Activated CD4-positive, alpha-beta T cell treated with anti-CD3 and anti-CD28 coated beads, Interleukin-2, Interleukin-6, amounts not matched to agents 100 ng/mL and 50 ng/mL, durations not matched to agents 16 hours and 8 hours (primary cell): ENCODE measurements at places on chromosomes 6 and 20.

- peak; percentile 84 for DNase-seq
These were observed 12.1 kb upstream of the OCSTAMP start for GRCh38 chr20:46562373-46563169.

DNA sequence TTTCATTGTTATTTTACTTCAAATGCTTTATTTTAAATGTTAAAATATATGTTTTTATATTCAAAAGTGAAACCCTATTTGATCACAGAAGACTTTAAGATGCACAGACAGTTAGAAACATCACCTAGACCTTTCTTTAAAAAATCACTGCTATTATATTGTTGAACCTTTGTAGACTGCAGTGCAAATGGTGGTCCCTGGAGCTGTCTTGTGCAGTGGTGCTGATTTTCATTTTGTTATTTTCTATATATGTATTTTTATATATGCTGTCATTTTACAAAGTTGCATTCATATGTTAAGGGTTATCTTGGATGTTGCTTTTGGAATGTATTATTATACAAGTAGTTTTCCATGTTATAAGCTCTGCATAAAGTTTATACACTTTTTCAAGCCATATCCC lies 18.7 kb upstream of the HLA-B start:
- no peak for DNase-seq

GRCh38 chr6:105177556-105177955 lies 2.3 kb downstream of the POPDC3 start:
- DNase-seq, result no peak

DNA sequence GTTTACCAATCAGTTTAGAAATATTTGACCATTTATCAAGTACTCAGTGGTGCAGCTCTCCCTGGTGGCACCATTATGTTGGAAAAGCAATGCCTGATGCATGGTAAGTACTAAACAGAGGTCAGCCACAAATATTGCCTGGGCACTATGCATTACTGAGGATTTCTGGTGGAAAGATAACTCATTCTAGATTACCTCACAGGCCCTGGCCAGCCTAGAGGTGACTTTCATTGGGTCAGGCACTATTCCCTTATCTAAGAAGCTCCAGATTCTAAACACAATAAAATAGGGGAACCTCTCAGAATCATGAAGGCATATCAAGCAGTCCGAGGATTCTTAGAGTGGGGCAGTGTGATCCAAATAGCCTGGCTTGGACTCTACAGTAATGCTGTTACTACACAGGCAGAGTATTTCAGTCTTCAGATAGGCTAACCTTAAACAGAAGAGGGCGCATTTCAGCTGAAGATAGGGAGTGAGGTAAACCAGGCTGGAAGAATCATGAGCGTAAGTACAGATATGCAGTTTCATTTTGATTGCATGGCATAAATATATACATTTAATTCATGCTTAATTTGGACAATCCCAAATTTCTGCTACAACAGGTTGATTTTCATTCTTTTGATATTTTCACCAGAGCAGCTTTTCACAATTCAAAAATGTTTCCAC lies 12.1 kb downstream of the LGSN start:
- peak; percentile 25 for DNase-seq

DNA sequence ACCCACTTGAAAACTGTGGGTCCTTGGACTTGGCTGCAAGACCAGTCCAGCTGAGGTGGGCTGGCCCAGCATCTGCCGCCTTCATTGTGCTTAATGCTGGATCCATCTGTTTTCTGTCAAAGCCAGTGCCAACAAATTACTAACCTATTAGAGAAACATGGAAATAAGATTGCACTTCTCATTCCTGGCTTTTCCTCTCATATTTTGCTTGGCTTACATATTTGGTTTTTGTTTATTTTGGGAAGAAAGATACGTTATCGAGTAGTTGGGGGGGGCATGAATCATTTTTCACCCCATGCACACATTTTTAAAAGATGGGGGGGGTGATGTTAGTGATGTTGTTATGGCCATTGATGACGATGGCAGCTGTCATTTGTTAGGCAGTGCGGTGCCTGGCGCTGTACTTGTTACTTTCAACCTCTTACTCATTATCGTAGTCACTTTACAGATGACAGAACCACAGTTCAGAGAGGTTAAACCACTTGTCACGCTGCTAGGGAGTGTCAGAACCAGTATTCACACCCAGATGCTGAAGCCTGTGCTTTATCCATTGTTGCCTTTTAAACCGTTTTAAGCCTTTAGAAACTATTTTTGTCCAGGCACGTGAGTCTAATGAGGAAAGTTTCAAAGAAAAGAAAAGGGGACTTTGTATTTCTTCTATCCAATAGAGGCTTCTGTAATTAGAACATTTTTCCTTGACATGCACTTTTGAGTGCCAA lies 180.0 kb downstream of the TMEM242 start:
- DNase-seq, result peak; percentile 62

DNA sequence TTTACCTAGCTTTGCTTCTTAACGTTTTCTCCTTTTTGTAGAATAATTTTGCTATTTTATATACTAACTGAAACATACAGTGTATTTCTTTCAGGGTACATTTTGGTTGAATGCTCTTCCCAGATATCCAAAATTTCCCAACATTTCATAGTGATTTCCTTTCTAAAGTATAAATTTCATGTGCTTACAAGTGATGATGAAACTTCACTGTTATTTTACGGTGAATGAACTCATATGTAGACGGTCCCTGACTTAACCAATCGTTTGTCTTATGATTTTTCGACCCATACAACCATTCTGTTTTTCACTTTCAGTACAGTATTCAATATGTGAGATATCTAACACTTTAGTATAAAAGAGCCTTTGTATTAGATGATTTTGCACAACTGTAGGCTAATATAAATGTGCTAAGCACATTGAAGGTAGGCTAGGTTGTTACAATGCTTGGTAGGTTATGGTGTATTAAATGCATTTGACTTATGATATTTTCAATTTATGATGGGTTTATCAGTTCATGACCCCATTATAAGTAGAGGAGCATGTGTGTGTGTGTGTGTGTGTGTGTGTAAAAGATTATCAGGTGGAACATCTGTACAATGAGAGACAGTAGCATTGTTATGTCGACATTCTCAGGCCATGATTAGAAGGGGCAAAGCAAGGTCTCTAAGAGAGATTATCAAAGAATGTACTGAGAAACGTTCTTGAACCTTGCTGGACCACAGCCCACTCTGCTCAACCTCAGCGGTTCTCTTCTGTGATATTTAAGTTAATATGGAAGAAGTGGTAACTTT lies 20.9 kb downstream of the HIVEP1 start:
- no peak for DNase-seq

GRCh38 chr6:168015009-168015408 lies 17.5 kb downstream of the KIF25 start:
- no peak for DNase-seq

GRCh38 chr6:52815167-52816092 lies 11.8 kb upstream of the GSTA1 start:
- peak; percentile 63 for DNase-seq

DNA sequence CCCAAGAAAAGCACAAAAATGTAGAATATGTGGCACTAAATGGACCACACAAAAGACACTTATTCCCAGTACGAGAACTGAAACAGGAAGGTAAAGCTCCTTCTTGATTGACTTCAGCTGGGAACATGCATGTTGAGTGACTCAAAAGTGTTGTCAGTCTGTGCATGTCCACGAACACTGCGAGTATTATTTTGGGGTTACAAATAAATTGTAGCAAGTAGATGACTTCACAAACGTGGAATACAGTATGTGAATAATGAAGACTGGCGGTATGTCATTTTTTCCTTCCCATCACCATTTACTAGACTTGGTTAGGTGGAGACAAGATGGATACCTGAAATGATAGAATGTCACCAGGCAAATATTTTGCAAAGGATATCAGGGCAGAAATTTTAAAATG lies 45.4 kb downstream of the L3MBTL3 start:
- DNase-seq, result no peak

DNA sequence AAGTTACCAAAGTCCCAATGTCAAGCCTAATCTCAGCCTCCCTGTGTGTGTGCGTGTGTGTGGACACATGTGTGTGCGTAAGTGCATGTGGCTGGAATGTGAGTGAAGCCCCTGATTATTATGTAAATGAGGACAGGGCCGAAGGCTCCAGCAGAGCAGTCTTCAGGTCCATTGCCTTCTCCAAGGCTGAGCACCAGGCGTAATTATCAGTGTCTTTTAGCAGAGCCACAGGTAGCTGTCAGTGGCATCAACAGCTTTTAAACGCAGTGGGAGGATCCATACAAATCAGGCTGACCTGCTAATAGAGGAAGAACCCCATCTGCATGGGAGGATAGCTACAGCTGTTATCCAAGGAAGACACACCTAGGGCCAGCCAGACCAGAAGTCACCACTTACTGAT lies 324.3 kb upstream of the MOCS1 start:
- DNase-seq, result no peak

- no peak for DNase-seq
These were observed 293.8 kb downstream of the ZNF217 start for GRCh38 chr20:53299831-53300230.

GRCh38 chr20:10131732-10132345 lies 86.8 kb upstream of the SNAP25 start:
- DNase-seq, result no peak

DNA sequence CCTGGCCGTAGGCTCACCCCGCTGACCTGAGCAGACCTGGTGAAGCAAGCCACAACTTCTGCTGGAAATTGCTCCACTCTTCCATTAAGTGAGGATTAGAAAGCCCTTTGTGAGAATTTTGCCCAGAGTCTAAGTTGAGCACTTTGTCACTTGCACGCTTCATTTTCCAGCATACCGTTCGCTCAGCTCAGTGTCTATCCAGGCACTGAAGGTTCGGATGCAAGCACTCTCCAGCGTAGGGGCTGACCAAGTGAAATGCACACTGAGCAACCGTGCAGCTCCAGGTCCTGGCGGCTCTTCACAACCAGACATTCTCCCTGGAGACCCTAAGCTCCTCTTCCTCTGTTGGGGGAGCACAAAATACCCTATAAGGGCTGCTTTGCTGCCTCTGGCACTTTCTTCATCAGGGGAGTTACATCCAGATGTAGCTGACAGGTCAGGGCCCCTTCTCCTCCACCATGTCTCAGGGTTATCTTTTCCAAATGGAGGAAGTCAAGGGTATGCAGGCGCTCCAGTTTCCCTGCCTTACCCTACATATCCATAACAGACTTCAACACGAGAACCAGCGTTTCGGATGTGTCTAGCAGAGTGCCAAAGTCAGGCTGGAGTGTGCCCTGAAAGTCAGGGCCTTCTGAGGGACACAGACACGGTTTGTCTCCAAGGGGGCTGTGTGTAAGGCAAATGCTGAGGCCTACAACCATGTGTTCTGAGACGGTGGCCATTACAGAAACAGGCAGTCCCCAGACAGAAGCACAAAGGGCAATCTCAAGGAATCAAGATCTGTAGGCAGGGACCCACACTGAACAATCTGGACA lies 146.7 kb upstream of the AFDN start:
- DNase-seq, result no peak

- DNase-seq, result no peak
These were observed 147.4 kb upstream of the SIM1 start for GRCh38 chr6:100612094-100612493.

DNA sequence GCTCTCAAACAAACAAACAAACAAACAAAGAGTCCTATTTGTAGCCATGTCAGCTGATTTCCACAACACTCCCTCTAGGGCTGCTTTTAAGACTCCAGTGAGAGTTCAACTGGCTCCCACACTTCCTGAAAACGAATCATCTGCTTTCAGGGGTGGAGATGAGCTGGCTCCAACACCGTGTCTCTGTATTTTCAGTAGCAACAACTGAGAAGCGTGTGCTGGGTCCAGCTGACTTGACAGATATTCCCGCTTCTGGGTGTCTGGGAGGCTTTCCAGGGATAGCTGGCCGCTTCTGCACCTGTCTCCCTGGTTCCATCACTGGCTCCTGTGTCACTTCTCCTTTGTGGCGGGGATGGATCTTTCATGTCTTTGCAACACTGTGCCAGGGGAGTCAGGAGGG lies 272.5 kb upstream of the SOX4 start:
- DNase-seq, result no peak

DNA sequence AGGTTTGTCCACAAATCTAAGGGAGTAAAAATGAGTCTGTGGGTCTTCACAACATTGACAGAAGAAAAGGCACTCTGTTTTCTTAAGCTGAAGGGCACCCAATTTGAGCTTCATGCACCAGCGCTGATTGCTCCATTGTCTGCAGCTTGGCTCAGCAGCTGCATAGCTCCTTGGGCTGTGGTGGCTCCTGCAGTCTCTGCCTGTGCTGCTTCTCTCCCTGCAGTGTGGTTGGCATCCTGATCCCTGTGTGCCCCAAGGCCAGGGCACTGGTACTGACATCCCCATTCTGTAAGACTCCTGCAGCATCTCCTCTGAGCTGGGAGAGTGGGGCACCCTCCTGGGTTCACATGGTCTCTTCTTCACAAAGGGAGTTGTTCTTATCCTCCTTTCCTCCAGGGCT lies 83.2 kb upstream of the B3GAT2 start:
- DNase-seq, result no peak
